ENCODE measurements at places on chromosomes 1 and 21. TPM values are rescaled to one million over a fixed set of nuclear protein-coding genes. Genes with fewer than 3 reads are reported as not detected.

- no peak for DNase-seq
These were observed 53.8 kb upstream of the NUF2 start for GRCh38 chr1:163267962-163268361.

DNA sequence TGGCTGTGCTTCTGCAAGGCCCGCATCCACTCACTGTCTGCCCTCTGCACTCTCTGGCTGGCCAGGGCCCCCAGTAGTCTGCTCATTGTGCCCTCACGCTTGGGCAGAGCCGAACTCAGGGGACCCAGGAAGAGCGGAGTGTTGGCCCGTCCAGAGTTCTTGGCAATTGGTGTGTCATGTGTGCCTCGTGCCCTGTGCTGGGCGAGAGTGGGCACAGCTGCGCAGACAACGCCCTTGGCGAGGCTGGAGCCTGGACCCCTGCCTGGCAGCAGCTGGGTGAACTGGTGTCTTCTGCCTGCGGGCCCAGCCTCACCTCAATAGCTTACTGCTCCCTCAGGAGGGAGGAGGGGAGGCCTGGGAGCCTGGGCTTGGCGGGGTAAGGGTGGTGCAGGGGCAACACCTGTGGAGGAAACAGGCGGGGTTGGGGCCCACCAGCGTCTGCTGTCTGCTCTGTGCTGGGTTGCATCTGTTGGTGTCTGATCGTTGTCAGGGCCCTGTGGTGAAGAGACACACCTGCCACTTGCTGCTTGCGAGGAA, 2.1 kb downstream of the GUK1 start:
- no peak for DNase-seq

GRCh38 chr1:96365596-96366390, 355.8 kb upstream of the PTBP2 start:
- no peak for DNase-seq

GRCh38 chr1:11307852-11308251, 34.9 kb downstream of the UBIAD1 start:
- DNase-seq = no peak

GRCh38 chr1:212620293-212620692, 11.7 kb downstream of the ATF3 start:
- DNase-seq = no peak

GRCh38 chr1:18290740-18291412, 183.3 kb downstream of the IGSF21 start:
- no peak for DNase-seq

DNA sequence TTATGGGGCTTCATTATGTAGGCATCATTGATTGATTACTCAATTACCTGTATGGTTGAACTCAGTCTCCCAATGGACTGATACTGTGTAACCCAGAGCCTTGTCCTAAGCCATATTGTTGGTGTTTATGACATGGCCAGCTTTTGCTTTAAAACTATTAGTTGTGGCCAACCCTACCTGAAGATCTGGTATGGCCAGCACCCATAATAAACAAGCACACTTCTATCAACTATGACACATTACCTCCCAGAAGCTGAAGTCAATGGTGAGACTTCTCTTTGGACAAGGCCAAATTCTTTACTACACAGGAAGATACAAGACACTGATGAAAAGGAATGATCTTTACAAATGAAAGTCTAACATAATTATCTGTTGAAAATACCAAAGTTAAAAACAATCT, 28.8 kb downstream of the MAN1A2 start:
- no peak for DNase-seq

- DNase-seq = no peak
These were observed 64.2 kb downstream of the TCP10L start for GRCh38 chr21:32520875-32521735.

- DNase-seq = peak; percentile 88
These were observed 184.2 kb downstream of the ETS2 start for GRCh38 chr21:38989745-38990423.

BARHL2 gene
- not detected for polyA plus RNA-seq

- DNase-seq = no peak
These were observed 1.1 kb upstream of the DYNLT5 start for GRCh38 chr1:66751160-66751559.

SUMO3 gene
- polyA plus RNA-seq = 46.6 TPM

FABP3 gene
- 0.37 TPM for polyA plus RNA-seq

DNA sequence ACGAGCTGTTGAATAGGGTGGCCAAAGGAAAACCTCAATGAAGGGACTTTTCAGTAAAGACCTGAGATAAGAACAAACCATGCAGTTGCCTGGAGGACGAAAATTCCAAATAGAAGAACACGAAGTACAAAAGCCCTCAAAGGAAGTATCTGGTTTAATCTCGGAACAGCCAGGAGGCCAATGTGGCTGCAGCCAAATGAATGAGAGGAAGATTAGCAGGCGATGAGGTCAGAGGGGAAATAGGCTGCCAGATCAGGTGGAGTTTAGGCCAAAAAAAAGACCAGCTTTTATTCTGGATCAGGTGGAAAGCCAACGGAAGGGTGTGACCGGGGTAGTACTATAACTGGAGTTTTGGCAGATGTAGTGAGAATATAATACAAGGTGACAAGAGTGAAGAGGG, 43.7 kb downstream of the SRSF11 start:
- no peak for DNase-seq

C1orf226 gene
- polyA plus RNA-seq = 6.0 TPM

GBP1 gene
- polyA plus RNA-seq = 0.62 TPM

DNA sequence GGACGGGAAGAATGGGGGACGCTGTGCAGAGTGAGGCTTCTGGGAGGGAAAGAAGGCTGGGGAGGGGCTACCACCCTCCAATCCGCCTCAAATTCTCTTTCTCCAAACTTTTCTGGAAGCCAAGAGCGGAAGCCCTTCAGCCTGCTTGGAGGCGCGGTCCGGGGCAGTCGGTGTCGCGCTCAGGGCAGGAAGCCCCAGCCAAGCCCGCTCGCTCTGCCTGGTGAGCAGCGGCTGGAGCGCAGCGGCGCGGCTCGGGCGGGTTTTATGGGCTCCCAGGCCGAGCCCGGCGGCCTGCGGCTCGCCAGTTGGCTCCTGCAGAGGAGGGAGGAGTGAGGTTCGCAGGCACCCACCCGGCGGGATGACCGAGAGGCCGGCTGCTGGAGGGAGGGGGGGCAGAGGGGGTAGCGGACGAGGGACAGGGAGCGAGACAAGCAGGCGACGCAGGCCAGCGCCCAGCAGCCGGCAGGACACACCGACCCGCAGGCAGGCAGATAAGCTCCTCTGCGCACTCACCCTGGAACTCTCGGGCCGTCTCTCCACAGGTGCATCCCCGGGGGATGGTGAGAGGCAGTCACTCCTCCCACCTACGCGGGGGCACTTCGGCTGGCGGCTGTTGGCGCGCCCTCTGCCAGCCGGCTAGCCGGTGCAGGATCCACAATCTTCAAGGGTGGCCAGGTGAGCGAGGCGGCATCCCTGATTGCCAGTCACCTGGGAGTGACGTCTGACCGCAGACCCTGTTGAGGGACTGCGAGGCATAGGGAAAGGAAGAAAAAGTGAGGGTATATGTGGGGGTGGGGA, at the start of gene AVPR1B:
Gene AVPR1B (minus strand): TSS at position 238 of the 798 bp plus-strand sequence. CDS start 498 bp downstream, outside the sequence.
- DNase-seq = no peak

GRCh38 chr1:101781201-101781831, 215.4 kb downstream of the OLFM3 start:
- no peak for DNase-seq

DNA sequence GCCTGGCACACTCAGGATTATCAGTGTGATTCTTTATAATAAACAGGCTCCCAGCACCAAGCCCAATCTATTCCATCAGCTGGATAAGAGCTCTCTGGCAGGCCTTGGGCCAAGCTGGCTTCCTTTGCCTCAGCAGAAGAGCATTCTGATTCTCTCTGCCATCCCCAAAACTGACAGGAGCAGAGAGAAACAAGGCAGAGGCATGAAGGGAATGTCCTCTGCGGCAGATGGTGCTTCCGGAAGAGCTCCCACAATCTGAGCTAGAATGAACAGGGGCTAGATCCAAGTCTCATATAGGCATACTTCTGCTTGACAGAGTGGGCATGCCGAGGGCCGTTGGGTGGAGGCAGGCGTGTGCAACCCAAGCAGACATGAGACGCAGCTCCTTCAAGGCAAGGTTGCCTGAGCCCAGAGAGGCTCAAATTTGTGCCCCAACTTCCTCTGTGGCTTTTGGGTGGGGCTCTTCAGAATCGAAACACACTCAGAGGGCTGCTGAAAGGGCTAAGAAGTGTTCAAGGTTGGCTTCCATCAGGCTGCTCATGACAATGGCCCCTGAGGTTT, 4.0 kb downstream of the CAPN2 start:
- no peak for DNase-seq

- peak; percentile 91 for DNase-seq
These were observed 99.1 kb downstream of the MT1HL1 start for GRCh38 chr1:236904892-236905741.

- peak; percentile 22 for DNase-seq
These were observed 1.4 kb upstream of the MIA3 start for GRCh38 chr1:222616525-222616924.

DNA sequence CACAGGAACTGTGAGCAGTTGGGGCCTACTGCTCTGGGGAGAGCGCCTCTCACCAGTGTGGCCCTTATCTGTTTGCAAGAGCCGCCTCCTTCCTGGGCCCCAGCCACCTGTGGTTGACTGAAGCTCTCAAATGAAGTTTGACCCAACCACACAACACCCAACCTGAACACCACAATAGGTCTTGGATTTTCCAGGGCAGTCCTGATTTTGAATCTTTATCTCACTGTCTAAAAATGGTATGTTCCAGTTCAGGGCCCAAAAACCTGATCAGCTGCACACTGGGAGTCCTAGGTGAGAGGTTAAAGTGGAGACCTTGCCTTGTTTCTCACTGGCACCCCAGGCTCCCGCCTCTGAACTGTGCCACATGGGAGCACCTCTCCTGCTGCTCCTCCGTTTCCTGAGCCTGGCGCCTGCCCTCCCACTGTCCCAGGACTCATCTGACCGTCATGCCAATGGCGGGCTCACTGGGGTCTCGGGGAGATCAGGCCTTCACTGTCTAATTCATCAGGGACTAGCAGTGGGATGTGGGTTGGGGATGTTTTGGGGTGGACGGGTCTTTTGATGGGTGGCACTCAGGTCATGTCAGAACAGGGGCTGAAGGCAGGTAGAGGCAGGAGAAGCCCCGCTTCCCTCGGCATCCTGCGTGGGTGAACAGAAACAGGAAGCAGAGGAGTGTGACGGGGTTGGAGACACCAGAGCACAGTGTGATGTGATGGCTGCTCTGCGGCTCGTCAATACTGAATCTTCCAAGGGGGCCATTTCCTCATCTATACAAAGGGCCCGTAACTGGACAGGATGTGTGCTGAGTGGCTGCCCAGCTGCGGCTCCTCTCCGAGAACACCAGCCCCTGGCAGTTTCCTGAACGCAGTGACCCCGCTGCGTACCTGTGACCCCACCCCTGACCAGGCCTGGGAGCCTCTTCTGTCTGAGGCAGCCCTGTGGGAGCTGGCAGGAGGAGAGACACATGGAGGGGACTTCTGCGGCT, 59.6 kb upstream of the ITPKB start:
- no peak for DNase-seq

DNA sequence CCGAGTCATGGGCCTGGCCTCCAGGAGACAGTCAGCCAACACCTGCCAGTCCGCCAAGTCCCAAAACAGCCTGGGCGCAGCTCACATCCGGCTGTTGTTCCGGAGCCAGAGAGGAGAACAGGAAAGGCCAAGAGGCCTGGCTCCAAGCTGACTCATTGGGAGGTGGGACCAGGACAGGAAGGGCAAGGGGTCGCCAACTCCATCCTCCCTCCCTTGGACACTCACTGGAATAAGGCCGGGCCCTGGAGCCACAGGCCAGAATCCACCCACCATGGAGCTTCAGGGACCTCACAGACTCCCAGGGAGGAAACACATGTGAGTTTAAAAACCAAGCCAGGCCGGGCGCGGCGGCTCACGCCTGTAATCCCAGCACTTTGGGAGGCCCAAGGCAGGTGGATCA, 25.1 kb upstream of the CLIC4 start:
- DNase-seq = peak; percentile 71

DNA sequence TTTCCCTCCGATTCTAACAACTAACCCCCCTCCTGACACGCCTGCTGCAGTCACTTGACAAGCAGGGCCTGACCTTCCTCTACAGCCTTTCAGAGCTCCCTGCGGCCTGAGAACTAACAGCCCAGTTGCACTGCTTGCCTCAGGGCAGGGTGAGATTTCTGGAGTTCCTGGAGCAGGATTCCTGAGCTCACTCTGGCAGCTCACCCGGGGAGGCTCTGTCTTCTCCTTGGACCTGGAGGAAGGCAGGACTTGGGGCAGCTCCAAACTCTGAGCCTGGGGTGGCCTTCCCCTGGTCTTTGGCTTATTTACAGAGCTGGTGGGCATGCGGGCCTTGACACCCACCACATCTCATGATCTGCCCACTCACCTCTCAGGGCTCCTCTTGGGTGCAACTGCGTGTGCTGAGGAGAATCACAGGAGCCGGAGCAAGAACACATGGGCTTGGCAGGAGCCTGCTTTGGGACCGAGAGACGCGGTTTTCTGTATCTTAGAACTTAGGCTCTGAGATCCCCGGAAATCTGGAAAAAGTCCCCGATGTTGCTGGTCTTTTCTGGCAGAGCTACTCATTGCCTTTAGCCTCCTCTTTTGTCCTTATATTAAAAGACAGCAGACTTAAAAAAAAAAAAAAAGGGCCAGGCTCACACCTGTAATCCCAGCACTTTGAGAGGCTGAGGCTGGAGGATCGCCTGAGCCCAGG, 13.1 kb upstream of the SLC25A34 start:
- DNase-seq = no peak

DNA sequence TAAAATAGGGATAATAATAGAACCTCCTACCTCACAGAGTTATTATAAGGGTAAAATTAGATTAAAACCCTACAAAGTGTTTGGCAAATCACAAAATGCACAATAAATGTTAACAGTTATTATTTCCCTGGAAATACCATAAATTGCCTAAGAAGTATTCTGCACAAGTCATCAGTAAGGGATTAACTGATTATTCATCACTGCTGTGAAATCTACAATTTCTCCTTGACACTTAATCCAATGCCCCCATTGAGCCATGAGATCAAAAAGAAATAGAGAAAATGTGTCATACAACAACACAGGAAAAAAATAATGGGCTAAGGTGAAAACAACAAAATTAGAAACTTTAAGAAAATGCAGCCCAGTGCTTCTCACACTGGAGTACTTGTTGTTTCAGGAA, 6.7 kb upstream of the SEC16B start:
- no peak for DNase-seq

DNA sequence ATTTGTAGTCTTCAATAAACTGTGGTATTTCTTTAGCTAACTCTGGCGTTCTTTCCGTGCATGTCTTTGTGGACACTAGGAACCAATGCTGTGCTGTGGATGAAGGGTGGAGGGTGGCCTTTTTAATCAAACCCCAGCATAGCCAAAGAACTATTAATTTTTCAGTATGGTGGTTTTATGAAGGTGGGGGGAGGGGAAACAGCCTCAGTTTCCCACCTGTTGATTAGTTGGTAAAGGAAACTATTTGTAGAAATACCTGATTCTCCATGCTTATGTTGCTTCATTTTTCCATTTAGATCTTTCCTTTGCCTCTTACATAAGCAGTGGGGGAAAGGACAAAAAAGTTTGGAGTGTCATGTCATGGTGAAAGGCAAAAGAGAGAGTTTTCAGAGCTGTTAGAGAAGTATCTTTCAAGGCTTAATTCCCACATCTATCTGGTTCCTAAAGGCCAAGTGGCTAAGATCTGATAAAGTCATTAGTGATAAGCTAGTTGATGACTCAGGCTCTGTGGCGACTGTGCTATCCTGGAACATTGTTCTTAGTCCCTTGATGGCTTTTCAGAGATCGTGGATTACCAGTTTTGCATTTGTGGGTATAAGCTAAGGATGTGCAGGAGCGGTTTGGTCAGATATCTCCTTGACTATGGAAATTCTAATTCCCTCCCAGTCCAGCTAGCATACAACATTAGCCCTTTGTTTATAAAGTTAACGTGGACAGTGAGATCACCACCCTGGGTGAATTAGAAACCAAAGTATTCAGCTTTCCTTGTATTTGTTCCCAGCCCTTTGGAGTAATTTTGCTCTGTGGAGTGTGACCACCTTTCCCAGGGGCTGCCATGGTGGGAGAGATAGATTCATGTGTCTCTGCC, 8.7 kb upstream of the HAX1 start:
- no peak for DNase-seq

All from HepG2 (cell line).